GM23338 (cell line): ENCODE measurements at places on chromosomes 1 and 21.
A peak's percentile ranks its signal among the peaks of the same experiment; 100 is the strongest.

DNA sequence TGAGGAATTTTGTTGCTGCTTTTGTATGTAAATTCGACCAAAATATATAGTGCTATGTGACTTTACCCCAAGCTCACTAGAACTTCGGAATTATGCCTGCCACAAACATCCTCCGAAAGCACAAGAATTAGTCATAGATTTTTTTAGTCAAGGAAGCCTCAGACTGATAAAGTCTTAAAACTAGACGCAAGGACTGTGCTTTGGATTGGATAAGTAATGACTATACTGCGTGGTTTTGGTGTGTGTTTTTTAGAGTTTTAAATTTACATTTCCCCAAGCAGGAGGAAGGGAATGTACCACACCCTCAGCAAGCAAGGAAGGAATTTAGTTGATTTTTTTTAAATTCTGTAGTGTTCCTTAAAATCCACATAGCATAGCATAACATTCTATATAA, 10.3 kb downstream of the WLS start:
- H3K4me3 ChIP-seq: no peak overlapping the region
- H3K27ac ChIP-seq: no peak overlapping the region
- peaks cover 35% of the 10 kb centered on the region for H3K27me3 ChIP-seq
- H3K36me3 ChIP-seq: no peaks in the 10 kb centered on the region

DNA sequence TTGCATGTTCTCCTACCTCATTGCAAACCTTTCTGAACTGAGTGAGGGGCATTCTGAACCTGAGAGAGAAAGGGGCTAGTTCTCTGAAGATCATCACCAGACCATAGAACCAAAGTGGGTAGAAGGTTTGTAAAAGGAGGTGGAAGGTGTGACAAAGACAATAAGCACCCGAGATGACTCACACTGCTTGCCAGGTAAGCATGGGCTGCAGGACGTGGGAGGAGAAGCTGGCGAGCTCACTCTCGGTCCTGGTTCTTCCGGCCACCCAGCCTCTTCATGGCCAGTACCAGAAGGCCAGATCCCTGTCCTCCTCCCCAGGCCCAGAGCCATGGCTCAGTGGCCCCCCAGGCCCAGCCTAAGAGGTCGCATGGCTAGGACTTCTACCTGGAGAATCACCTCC, 128.3 kb downstream of the TMEM53 start:
- no peak overlapping the region for H3K27ac ChIP-seq
- no peak for DNase-seq
- no peaks in the 10 kb centered on the region for H3K36me3 ChIP-seq
- no peak overlapping the region for H3K4me3 ChIP-seq
- no peaks in the 10 kb centered on the region for H3K27me3 ChIP-seq

DNA sequence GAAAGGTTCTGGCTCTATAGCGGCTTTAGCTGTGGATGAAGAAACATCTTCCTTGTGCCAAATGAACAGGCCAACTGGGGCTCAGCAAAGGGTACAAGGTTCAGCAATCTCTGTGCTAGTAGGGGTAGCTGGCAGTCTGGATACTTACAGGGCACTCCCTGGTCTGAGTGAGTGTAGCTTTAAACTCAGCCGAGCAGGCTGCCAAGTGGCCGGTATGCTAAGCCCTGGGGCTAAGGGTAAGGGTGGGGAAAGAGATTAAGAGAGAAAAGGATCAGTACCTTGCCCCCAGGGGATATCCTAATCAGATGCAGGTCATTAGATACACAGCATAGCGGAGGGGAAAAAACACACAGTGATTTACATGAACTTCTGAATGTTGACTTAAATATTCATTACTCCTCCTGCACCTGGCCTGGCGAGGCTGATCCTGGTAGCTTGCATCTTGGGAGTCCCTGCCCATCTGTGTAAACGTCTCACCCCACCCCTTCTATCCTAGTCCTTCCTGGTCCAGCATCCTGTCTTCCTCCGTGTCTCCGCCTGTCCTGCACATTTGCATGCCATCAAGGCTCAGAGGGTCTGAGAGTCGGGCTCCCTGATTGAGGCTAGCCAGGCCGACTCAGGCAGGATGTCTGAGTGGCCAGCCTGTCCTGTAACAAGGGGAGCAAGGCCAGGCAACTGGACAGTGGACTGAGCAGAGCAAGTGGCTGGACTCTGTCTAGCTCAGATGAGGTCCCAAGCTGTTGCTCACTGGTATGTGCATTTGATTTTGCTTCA, 39.5 kb upstream of the CNTN2 start:
- H3K27ac ChIP-seq: no peak overlapping the region; the same call in 1 of the 2 replicates
- no peaks in the 10 kb centered on the region for H3K36me3 ChIP-seq
- no peak overlapping the region for H3K4me3 ChIP-seq
- H3K4me1 ChIP-seq: peaks cover 10% of the 10 kb centered on the region

DNA sequence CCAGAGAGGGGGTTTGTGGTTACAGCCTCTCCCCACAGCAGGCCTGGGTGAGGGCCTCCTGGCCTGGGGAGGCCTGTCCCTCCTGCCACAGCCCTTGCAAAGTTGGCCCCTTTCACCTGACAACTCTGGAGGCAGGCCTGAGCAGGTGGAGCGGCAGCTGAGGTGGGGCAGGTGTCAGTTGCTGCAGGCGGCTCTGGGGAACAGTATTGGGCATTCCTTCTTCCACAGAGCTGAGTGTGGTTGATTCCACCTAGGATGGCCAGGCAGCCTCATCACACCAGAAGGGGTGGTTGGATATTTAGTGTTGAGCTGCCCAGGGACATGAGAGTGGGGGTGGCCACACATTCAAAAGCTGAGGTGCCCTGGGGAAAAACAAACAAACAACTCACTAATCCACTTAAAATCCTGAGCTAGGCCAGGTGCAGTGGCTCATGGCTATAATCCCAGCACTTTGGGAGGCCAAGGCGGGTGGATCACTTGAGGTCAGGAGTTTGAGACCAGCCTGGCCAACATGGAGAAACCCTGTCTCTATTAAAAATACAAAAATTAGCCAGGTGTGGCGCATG, 31.1 kb downstream of the PIGP start:
- peaks cover 7% of the 10 kb centered on the region; the same call in 1 of the 2 replicates for H3K4me1 ChIP-seq
- DNase-seq: no peak
- H3K36me3 ChIP-seq: no peaks in the 10 kb centered on the region
- H3K4me3 ChIP-seq: no peak overlapping the region

DNA sequence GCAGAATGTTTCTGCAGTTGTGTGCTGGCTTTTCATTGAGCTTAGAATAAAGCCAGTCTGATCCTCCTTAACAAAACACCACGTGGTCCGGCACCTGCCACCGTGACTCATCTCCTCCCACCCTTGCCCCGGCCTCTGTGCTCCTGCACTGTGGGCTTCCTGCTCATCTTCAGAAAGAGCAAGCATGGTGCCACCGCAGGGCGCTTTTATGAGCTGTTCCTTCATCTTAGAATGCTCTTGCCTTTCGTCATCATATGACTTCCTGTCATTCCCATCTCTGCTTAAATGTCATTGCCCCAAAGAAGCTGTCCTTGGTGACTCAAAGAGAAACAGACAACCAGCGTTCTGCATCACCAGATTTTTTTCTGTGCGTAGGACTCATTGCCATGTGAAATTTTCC, 117.8 kb downstream of the HHAT start:
- H3K27ac ChIP-seq: no peak overlapping the region
- no peak overlapping the region for H3K4me3 ChIP-seq
- H3K27me3 ChIP-seq: no peaks in the 10 kb centered on the region
- H3K4me1 ChIP-seq: no peaks in the 10 kb centered on the region

- H3K36me3 ChIP-seq: no peaks in the 10 kb centered on the region
- H3K27ac ChIP-seq: no peak overlapping the region
- H3K4me1 ChIP-seq: peaks cover 13% of the 10 kb centered on the region
- no peak overlapping the region for H3K4me3 ChIP-seq
- no peak for DNase-seq
- no peaks in the 10 kb centered on the region for H3K27me3 ChIP-seq
These were observed 526.9 kb downstream of the NEGR1 start for GRCh38 chr1:71755441-71755840.

- peak overlapping the region; percentile 69; the same call in 1 of the 2 replicates for H3K27ac ChIP-seq
- H3K4me1 ChIP-seq: 0 out of 2 replicates have a peak, but pooled peaks cover 5% of the 10 kb centered on the region
- no peaks in the 10 kb centered on the region for H3K27me3 ChIP-seq
These were observed 5.1 kb downstream of the CLCNKB start for GRCh38 chr1:16048573-16049189.
